ENCODE measurements at places on chromosomes 13 and 19.

GRCh38 chr13:110358381-110358780 lies 51.3 kb downstream of the COL4A2 start:
- DNase-seq = no peak

DNA sequence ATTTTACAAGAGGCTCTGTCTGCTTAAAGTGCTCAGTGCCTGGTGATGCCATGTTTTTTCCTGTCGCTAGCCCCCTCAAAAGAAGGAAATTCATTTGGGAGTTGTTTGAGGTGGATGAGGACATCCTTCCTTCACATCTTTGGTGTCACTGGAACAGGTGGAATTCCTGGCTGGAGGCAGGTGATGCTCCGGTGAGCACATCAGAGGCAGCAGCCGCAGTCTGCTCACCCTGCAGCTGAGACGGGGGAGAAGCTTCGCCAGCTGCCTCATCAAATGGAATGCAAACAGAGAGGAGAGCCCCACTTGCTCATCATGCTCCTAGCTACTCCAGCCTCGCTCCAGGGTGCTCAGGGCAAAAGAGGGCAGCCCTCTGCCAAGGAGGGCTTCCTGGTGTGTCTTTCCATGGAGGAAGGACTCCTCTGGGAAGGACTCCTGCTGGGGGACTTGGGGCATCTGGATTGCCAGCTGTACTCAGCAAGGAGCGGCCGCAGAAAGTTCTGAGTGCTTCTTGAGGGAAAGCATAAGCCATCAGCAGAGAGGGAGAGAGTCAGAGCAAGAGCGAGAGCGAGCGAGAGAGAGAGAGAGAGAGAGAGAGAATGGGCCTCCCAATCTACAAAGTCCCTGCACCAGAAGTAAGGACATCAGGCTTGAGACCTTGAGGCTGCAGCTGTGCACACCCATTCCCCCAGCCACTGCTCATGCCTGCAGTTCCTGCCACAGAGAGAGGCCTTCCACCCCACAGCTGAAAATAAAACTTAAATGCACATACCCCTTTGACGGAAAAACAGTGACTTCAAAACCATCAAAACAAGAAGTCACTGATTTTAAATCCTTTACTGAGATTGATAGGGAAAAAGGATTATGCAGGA lies 74.3 kb upstream of the UBL3 start:
- DNase-seq = no peak

GRCh38 chr19:10568062-10568825 lies 535 bp downstream of the CDKN2D start:
- DNase-seq = no peak

- DNase-seq = peak; percentile 38
These were observed 852.7 kb upstream of the KLHL1 start for GRCh38 chr13:70960841-70961443.

DNA sequence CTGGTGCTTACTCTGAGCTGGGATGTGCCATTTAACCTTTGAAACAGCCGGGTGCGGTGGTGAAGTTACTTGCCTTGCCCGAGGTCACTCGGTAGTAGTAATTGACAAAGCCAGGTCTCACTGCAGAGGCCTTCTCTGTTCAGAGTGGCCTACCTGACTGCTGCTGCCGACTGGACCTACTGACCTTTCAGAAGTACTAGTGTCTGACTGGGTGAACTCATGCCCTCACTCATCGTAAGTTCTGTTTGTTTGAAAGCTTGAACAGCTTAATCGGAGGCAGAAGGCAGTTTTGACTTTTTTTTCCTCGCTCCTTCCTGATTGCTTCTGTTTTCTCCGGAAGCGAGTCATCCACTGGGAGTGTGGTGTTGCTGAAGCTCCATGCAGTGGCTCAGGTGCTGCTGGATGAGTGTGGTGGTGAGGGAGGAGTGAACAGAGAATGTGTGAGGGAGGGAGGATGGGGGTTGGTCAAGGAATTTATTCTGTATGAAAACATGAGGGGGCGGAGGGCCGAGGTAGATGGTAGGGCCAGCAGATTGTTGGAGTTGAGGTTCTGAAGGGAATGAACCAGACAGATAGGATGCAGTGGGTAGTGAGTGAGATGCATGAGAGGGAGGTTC lies 2.7 kb downstream of the SPINT2 start:
- DNase-seq = no peak

GRCh38 chr13:108322206-108322824 lies 52.8 kb downstream of the TNFSF13B start:
- peak; percentile 8 for DNase-seq

DNA sequence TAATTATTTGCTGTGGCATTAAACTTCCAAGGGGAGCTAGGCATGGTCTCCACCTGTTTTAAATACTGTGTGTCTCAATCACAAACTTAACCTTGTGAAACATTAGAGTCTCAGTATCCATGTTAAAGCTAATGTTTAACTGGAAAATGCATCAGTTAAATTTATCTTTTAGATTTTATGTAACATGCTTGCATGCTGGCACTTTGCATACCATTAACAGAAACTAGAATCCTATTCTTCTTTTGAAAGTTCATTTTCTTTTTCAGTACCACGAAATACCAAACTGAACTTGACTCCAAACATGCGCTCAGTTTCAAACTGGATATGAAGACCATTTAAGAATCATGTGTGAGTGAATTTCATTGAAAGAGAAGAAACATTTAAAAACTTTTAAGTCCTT lies 328.9 kb upstream of the SLC10A2 start:
- no peak for DNase-seq

- DNase-seq = no peak
These were observed 18.3 kb downstream of the PDCD5 start for GRCh38 chr19:32599258-32599657.

- no peak for DNase-seq
These were observed 7.0 kb downstream of the ZNF835 start for GRCh38 chr19:56664511-56664910.

DNA sequence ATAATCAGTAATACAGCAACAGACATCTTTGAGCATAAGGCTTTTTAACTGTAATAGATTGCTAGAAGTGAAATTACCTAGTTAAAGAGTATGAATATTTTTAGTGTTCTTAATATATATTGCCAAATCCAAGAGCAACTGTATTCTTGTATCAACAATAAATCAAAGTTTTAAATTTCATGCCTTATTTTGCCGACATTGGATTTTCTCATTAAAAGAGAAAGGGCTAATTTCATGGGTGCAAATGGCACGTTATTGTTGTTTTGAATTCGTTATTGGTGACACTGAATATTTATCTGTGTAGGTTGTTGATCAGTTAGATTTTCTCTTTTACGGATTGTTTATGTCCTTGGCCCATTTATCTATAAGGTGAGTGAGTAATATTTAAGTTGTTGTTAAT lies 97.1 kb downstream of the C1QTNF9 start:
- DNase-seq = no peak

DNA sequence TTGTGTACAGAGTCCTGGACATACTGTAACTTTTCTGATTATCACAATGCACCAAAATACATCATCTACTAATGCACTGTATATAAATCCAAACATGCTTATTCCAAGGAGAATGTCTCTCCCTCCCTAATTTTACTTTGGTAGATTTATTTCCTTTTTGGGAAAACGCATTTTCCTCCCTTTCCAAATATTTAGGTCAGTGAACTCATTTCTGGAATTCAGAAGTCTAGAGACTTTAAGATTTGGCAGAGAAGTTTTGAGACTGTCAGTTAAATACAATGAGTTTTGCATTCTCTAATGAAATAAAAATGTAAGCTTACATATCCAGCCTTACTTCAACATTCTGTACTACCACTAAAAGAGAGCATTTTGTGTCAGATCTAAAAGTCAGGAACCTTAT lies 165.8 kb upstream of the EDNRB start:
- DNase-seq = peak; percentile 55

GRCh38 chr19:19489804-19490204 lies 25.5 kb downstream of the TSSK6 start:
- no peak for DNase-seq

DNA sequence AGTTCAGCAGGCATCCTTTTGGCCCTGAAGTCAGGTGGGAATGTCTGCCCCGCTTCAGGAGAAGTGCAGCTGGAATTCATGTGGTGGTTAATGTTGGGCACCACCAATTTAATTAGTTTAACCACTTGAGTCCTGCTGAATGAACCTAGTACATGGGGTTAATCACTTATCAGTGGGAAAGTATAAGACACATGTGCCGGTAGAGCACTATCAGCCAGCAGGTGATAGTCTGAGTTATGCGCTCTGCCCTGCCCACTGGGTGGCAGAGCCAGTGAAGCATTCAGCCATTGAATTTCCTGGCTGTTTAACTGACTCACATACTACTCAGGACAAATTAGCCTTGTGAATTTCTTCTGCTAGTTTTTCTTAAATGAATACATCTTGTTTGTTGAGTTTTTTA lies 789.7 kb upstream of the PRR20A start:
- DNase-seq = no peak

- peak; percentile 56 for DNase-seq
These were observed 506.7 kb upstream of the PCDH9 start for GRCh38 chr13:67736646-67737420.

DNA sequence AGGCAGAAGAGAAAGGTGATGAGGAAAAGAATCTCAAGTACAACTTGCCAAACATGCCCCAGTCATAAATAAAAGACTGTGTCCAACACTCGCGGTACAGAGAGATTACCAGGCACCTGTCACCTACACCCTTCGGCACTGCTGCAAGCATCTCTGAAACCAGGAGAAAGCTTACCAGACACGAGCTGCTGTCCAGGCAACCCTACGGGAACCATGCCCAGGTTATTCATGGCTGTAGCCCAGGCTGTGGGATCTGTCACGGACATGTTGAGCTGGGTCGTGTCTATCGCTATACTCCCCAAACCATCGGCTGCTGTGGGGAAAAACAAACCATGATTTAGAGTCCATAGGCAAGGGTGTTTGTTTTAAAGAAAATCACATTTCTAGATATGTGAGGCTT lies 375.0 kb downstream of the ENOX1 start:
- no peak for DNase-seq

- no peak for DNase-seq
These were observed 127.8 kb upstream of the SPACA7 start for GRCh38 chr13:112248406-112248760.

DNA sequence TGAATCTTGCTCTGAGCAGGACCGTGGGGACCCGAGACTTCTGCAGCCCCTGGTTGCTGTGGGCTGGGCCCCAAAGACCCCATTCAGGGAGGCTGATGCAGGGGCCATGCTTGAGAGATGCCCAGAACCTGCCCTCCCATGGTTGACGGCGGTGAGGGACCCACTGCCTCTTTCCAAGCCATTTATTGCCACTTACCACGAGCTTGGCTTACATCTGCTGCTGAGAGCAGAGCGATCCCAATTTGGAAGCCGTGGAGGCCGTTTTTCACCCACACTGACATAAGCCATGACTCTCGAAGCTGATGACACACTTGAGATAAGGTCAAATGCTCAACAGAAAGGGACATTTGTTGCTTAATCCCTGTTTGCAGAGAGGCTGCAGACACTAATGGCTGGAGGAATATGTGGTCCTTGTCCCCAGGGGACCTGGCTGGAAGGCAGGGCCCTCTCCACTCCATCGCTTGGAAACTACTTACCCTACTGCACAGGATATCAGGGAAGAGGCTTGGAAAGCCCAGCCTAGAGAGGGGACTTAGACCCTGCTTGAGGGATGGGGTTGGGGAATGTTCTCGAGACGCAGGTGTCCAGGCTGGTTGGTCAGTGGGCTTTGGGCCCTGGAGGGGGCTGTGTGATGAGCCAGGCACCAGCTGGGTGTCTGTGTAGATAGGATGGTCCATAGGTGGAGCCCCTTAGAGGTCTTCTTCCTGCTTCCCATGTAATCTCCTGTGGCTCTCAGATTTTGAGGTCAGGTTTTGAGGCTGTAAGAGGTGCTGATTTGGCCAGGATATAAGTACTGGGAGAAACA lies 15.3 kb downstream of the ZNF536 start:
- no peak for DNase-seq

DNA sequence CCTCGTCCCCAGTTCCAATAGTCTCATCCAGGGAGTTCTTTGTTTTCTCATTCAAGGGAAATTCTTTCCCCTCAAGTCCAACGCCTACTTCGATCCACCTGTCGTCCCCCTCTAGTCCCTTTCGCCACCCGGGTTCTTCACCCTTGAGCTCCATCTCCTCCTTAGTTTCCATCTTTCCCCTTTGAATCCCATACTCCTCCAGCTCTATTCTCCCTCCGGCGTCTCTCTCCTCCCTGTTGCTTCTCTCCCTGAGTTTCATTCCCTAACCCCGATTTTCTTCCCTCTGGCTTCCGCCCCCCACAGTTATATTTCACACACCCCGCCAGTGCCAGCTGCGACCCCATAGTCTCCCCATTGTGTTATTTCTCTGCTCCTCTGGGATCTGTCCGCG lies 628 bp upstream of the SLC17A7 start:
- no peak for DNase-seq

GRCh38 chr19:1527650-1528309 lies 3.9 kb downstream of the PLK5 start:
- DNase-seq = no peak

GRCh38 chr19:55866521-55866920 lies 30.2 kb downstream of the NLRP4 start:
- DNase-seq = no peak

- DNase-seq = no peak
These were observed 5.1 kb downstream of the KMT2B start for GRCh38 chr19:35722897-35723296.

GRCh38 chr13:99501848-99502301 lies 603 bp downstream of the TM9SF2 start:
- DNase-seq = no peak

DNA sequence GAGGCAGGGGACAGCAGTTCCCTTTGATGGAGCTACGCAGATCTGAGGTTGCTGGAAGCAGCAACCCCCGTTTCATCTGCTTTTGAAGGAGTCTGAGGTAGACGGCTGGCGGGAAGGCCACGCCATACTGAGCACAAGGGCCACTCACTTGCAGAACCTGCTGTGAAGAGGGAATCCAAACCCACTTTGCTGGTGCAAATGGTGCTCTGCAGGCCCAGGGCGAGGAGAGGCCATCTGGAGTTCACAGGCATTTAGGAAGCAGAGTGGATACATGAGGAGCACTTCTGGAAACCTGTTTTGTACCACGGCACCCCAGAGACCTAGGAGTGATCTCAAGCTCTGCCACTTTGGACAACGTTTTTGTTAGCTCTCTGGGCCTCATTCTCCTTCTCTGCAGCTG lies 227.8 kb downstream of the UQCRFS1 start:
- no peak for DNase-seq

DNA sequence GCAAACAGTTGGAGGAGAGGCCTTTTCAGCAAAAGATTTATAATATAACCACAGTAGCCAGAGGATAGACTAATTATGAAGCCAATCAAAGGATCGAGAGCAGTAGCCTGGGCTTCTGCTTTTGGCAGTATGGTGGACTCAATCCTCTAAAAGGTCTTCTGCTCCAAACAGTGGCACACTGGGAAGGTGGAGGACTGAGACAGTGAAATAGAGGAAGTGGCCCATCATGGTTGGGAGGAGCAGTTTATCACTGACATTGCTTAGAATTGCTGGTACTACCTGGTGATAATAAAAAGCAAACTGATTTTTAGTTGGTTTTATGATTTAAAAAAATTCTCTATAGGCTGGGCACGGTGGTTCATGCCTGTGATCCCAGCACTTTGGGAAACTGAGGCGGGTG lies 20.9 kb upstream of the PLAUR start:
- DNase-seq = no peak

DNA sequence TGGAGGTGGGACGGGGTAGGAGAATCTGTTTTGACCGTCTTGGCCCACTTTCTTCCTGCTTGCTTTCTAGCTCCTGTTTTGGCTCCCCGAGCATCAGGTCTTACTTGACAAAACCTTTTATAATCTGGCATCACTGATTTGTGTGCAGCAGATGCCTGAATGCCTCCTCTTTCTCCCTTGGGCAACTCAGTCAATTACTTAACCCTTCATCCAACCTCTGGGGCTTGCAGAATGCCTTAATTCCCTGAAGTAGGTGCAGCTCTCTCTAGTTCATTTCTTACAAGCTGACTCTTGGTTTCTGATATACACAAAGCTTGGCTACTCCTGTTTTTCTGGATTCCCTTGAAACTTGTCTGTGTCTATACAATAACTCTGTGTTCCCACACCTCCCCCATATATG lies 5.7 kb upstream of the NUP58 start:
- no peak for DNase-seq

All from forelimb muscle (tissue), 1 donor.